ENCODE measurements at places on chromosomes 16 and 17.

- no peak for DNase-seq
These were observed 2.0 kb downstream of the CORO7 start for GRCh38 chr16:4414187-4414917.

DNA sequence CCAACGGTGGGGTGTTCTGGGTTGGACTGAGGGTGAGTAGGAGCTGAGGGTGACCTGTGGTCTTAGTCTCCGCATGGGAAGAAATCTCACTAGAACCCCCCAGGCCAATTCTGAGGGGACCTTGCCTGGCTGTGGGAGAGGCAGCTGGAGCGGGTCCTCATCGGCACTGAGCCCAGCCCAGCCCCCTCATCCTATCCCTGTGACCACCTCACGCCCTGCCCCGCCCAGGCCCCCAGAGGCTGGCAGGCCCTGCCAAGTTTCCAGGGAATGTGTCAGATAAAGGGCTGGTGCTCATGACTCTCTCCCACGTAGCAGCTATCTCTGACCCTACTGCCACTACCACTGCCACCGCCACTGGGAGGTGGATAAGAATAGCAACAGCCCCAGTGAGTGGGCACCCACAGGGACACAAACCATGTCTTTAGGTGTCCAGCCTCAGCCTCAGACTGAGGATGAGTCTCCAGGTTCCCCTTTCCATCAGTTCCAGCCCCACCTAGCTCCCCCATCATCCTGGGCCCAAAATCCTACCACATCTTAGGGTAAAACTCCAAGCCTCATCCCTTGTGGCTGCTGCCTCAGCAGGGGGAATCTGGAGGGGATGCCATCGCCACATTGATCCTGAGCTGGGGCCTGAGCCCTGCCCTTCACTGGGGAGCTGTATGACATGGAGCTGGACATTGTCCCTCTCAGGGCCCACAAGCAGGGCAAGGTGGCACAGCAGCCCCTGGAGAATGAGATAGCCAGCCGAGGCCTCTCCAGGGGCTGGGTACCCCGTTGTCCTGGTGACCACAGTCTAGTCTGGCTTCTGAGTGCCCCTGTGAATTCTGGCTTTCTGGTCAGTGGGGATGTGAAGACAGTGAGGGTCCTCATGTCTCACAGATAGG is 14.9 kb downstream of the CDH16 start:
- no peak for DNase-seq

- DNase-seq: no peak
These were observed 19.5 kb downstream of the MINK1 start for GRCh38 chr17:4852567-4853207.

DNA sequence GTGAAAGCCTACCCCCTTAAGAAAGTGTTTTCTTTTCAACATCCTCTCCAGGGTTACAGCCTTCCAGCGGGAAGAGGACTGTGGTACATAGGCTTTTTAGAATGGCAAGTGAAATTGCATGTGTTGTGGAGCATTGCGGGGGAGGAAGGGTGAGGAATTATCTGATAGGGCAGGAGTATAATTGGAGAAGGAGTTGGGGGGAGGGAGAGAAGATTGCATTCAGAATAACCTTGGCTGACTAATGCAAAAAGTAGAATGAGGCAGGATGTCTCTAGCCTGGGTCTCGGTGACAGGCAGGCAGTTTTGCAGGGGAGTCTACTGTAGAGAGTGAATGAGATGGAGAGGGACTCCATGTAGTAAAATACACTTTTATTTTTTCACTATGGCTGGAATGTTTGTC is 2.4 kb upstream of the CDH8 start:
- DNase-seq: no peak

DNA sequence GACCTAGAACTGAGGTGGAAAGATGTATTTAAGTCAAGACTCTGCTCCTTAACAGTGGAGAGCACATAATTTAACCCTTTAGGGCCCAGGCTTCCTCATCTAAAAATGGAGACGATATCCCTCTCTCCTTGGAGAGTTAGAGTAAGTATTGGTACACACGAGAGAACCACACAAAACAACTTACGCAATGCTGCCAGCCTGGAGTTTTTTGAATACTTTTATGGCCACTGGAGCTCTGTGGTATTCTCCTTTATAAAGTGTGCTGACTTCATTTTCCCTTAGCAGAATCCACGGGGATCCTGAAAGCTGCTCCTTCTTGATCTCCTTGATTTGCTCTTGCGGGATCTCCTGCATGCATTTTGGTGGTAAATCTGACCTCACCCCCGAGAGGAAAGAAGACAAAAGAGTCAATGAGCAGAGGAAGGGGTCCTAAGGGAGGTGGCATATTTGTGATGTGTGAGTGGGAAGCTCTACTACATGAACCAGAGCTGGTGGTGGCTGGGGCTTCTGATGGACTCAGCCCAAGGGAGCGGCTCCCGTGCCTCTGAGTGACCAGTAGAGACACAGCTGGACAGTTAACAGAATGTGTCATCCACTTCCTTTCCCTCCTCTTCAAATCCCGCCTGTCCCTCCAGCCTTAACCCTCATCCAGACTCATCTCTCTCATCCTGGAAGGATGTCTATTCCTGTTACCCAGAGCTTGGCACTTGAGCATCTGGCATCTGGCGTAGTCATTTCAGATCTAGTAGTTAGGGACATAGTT is 9.4 kb downstream of the MLKL start:
- DNase-seq: no peak

DNA sequence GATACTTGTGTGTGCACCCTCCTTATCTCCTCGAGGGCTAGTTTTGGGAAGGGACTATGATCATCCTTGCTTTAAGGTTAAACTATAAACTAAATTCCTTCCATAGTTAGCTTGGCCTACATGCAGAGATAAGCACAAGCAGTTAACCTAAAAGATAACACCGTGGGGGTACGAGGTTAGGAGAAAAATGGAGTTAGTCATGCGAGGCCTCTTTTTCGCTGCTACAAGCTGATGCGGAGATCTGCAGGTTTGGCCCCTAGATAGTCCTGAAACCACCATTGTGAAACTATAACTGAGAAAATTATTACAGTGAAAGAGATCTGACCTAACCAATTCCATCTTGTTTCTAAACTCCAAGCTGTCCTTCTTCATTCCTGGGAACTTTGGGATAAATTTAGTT is 113.7 kb upstream of the ZKSCAN2 start:
- DNase-seq: no peak

GRCh38 chr17:12485361-12485906 is 180.3 kb upstream of the MYOCD start:
- no peak for DNase-seq

DNA sequence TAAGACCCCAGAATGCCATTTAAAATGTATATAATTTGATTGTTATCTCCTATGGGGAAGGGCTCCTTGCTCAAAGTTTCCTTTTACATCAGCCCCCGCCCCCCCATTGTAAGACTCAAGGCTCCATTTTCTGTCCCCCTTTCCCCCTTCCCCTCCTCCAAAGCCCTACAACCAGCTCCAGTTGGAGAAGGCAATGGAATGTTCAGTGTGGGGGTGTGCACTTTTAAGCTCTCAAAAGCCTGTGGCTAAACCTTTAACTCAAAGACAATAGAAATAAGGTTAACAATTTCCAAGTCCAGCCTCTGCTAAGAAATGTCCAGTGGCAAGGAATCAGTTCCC is 114.7 kb downstream of the NOG start:
- no peak for DNase-seq

GRCh38 chr17:82112914-82113311 is 14.9 kb upstream of the FASN start:
- DNase-seq: no peak

DNA sequence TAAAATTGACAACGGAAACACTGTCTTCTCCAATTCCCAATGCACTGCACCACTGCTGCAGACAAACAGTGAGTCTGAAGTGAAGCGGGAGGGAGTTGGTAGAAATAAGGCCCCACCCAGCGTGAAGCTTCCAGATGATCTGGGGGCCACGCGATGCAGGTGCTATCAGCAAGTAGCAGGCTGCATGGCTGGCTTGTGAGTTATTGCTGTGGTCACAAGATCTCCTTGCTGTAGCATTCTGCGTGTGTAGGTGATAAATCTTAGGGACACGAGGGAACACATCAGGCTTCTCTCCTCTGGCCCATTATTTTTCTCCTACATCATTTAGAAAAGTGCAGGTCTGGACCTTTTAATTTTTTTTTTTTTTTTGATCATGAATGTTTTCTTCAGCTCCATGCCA is 407.6 kb downstream of the TMEM114 start:
- DNase-seq: no peak

DNA sequence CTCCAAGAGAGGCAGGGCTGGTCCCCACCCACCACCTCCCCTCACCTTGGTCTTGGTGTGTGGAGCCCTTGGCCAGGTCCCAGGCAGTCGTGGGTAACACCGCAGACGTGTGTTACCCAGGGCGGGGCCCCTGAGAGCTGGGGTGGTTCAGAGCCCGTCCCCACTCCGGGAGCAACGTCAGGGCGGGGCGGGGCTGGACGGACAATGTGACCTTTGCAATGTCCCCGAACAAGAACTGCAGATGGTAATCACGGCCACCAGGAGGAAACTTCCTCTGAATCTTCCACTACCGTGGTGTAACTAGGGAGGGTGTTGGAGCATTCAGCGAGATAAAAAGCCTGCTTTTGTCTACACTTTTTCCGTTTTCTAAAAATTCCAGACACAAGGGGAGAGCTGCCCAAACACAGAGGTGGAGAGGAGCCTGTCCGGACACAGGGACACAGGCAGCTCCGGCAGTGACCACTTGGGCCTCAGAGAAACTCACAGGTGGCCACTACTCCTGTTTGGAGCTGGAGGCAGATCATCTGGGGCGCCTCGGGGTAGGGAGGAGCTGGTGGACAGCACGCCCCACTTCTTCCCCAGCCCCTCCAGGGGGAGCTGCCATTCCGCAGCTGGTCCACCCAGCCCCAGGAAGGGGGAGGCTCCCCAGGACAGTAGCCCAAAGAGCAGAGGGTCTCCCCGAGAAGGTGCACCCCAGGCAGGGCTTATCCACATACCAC is 14.2 kb upstream of the SLC38A10 start:
- DNase-seq: no peak

DNA sequence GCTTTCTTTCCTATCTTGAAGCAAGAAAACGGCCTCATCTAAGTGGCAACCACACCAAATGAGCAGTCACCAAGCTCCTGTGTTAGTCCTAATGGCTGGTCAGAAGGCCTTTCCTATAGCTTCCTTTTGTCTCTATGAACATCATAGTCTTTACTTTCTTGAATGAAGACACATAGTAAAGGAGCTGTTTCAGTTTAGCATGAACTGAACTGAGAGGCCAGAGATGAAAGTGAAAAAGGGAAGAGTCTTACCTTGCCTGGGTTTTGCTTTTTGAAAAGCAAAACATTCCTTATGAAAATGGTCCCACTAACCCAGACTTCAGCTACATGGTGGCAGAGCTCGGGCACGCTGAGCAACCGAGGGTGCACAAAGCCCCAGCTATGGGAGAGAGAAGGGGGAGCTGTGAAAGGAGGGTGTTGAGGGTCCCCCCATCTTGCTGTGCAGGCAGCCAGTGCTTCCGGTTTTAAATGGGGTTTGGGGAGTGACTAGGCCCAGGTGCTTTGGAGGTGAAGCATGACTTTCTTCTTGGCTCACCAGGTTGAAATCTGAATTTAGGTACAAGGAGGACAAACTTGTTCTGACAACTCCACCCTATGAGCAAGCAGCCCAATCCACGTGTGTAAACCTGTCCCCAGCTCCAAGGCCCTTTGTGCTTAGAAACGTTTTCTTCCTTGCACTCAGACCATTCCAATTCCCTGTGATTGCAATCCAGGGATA is 9.1 kb upstream of the PSMC3IP start:
- DNase-seq: no peak

DNA sequence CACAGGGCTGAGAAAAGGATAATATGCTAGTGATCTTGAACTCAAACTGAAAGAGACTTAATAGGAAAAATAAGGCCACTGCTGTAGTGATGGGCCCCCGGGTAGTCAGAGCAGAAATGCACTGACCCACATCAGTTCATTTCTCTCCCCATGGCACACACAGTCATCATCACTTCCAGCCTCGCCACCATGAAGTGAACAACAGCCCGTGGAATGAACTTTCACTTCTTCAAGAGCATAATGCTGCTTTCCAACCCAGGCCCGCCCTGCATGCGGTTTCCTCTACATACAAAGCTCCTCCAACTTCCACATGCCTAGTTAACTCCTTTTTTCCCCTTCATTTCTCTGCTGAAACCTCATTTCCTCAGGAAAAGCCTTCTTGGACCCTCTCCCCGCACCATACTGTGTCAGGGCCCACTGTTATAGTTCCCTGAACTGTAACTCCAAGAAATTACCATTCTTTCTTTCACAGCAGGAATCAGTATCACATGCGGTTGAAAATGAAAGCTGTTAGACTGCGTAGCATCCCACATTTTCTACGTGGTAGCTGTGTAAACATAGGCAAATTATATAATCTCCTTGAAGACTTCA is 65.8 kb upstream of the SMIM36 start:
- no peak for DNase-seq

DNA sequence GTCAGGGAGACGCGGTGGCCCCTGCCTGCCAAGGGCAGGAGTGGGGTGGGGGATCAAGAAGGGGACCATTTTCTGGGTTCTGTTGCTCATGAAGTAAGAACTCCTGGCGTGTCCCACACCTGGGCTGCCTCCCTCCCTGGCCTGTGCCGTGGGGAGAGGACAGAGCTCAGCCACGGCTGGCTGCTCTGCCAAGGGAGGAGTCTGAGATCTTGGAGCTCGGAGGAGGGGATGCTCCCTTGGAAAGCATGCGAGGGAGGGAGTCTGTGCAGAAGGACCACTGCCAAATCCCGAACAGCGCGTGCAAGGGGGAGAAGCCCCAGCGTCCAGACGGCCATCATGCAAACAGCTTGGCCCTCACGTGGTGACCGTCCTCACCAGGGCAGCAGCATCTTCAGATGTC is 64.2 kb upstream of the ZNF469 start:
- no peak for DNase-seq

GRCh38 chr17:13740686-13741085 is 139.0 kb upstream of the HS3ST3A1 start:
- DNase-seq: no peak

GRCh38 chr17:42284566-42284965 is 3.7 kb upstream of the STAT5A start:
- DNase-seq: no peak

DNA sequence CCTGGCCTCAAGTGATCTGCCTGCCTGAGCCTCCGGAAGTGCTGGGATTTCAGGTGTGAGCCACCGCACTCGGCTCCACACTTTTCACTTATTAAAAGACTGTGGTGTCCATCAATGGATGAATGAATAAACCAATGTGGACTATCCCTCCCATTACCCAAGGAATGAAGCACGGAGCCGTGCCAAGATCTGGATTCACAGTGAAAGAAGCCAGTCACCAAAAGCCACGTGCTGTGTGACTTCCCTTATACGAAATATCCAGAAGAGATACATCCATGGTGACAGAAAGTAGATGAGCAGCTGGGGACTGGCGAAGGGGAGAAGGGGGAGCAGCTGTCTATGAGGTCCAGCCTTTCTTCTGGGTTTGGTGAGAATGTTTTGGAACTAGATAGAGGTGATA is 48.2 kb upstream of the STH start:
- no peak for DNase-seq
